ENCODE measurements at places on chromosomes 3 and 15.

GRCh38 chr3:47283193-47283537 lies 421 bp downstream of the KLHL18 start:
- DNase-seq, result peak; percentile 39

DNA sequence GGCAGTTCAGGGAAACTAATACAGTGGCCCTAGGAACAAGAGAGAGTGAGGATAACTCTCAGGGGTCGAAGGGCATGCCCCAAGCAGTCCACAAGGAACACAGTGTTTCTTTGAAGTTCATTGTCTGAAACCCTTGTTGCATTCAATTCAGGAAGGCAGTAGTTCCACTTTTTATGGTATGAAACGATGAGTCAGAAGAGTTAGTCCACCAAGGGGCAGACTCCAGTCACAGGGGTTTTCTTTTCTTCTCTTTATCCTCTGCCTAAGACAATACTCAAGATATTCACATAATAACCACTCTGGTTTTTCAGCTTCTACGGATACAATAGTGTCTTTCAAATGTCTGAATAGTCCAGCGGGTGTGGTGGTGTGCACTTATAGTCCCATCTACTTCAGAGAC lies 23.7 kb upstream of the TICRR start:
- no peak for DNase-seq

DNA sequence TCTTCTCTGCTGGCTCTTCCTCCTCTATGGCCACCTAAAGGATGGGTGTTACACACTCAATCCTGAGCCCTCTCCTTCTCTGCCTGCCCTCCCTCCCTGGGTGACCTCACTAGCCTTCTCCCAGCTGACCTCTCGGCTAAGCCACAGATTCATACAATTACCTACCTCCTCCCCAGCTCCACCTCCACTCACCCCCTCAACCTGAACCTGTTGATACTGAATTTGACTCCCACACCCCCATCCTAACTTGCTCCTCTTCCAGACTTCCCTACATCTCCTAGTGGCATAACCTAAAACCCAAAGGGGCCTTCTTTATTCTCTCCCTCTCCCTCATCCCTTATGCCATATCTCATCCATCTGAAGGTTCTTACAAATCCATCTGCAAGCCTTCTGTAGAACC lies 17.1 kb downstream of the HOMER2 start:
- no peak for DNase-seq

DNA sequence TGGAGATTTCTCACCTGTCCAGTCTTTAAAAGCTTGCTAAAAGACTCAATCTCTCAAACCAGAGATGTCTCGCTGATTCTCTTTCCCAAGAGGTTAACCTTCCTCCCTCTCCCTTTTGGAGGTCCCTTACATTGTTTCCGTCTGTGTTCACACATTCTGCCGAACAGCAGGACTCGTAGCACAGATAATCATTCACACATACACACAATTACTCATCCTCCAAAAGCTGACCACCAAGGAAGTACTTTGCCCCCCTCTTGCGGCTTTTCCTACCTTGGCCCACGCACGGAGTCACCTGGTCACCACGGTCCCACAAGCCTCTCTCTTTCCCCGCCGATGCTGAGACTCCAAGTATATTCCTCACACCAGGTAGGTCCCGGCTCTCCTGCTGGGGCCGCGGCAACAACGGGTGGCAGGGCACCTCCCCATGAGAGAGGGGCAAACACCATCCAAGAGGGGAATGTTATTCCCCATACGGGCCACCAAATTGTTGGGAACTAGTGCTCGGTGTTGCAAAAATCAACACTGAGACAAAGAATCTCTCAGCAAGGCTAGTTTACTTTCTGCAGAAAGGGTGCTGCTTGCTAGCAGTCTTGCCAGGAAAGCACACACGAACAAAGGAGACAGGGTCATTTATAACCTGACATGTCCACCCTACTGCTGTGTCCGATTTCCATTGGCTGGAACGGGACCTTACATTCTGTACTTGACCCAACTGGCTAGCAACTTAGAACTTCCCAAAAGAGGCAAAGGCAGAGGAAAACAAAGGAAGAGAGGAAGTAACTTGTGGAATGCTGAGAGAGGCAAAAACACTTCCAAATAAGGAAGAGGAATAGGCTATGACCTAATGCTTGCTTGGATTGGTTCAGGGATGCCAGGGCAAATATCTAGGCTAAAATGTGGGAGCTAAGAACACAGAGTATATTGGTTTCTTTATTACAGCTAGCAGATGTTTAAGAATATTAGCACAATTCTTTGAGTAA lies 102.1 kb upstream of the NECTIN3 start:
- DNase-seq, result no peak

DNA sequence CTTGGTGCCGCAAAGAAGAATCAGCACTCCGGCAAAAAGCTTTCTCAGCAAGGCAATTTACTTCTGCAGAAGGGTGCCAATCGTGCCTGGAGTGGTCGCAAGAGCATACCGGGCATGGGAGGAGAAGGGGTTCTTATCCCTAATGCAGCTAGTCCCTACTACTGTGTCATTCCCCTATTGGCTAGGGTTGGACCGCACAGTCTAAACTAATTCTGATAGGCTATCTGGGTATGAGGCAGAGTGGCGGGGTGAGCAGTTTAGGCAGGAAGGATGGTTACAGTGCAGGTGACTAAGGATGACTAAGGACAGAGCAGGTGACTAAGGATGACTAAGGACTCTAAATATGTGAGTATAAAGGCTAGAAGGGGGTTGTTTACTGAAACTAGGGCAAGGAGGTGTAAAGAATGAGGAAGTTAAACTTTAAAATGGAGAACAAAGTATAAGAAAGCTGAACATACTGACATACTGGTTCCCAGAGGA lies 52.9 kb downstream of the PGBD4 start:
- no peak for DNase-seq

DNA sequence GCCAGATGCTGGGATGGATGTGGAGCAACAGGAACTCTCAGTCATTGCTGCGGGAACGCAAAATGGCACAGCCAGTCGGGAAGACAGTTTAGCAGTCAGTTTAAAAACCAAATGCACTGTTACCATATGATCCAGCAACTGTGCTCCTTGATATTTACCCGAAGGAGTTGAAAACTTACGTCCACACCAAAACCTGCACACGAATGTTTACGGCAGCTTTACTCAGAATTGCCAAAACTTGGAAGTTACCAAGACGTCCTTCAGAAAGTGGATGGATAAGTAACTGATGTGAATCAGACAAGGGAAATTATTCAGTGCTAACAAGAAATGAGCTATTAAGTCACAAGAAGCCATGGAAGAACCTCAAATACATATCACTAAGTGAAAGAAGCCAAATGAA lies 36.1 kb upstream of the SLC41A3 start:
- no peak for DNase-seq

DNA sequence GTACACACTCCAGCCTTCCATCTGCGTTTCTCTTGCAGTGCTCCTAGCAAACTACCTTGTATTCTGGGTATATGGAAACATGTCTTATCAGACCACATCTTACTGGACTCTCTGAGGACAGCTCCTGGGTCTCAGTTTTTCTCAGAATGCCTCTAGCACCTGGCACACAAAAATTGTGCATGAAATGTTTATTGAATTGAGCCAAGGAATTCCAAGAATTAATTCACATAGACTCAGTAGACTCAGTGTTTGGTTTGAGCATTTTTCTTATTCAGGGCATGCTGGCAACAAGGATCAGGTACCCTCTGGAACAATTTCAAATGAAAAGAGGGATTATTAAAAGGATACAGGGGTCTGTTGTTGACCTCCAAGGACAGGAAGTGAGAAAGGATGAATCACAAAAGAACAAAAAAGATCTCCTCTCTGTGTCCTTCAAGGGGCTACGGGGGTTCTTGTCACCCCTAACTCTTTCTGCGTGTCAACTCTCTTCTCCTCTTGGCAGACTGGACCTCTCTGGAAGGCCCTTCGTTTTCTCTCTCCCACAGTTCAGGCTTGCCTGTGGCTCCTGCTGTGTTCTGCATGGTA lies 270.0 kb upstream of the HES1 start:
- DNase-seq, result no peak

DNA sequence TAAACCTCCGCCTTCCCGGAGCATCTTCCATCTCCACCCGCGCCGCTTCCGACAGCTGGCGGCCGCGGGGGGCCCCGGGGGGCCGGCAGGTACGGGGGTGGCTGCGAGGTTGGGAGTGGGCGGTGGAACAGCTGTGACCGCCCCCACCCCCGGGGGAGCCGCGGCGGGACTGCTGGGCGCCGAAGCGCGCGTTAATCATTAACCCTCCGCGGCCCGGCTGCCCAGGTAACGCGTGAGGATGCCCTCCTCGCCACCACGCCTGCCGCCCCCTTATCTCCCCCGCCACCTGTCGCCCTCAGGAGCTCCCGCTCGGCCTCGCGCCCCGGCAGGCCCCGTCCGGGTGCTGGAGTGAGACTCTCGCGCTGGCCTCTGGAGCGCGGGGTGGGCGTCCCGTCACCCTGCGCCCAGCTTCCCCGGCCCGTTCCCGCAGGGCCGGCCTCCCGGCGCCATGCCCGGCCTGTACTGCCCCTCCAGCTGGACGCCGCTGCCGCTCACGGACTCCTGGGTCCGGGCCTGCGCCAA lies 757 bp downstream of the VWA5B2 start:
- DNase-seq, result no peak

GRCh38 chr3:188497021-188497420 lies 343.1 kb downstream of the LPP start:
- no peak for DNase-seq

GRCh38 chr15:23395832-23396231 lies 41.3 kb downstream of the GOLGA8S start:
- DNase-seq, result no peak

- DNase-seq, result no peak
Observed at GRCh38 chr3:3707858-3708768, 91.1 kb upstream of the LRRN1 start.

GRCh38 chr3:72213296-72214065 lies 428.5 kb upstream of the PROK2 start:
- no peak for DNase-seq

DNA sequence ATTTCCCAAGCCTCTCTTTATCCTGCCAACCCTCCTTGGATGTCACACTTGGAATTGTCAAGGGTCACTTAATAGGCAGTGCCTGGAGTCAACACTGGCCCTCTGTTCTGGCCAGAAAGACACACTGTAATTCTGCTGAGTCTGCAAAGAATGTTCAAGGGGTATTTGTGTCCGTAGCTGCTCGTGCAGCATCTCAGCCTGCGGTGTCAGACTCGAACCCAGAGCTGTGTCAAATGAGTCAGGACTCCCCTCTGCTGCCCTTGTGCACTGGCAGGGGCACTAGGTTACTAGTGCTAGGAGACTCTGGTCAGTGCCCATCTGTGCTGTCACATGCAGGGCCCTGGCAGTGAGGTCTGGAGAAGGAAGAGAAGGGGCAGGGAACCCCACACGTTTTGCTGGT lies 795 bp upstream of the AHSG start:
- DNase-seq, result no peak

DNA sequence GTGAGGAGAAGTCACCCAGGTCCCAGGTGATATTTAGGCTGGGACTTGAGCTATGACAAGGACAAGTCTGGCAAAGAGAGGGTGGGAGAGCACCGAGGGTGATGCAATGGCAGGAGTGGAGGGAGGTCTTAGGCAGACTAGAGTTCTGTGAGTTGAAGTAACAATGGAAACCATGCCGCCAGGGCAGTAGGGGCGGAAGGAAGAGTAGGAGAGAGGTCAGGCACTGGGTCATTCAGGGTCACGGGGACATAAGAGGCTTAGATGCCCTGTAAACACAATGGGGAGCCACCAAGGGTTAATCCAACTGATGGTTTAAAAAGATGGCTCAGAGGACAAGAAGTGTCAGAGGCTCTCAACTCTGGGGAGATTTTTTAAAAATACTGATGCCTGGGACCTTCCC lies 199.7 kb upstream of the LRTM1 start:
- DNase-seq, result no peak

- DNase-seq, result no peak
Observed at GRCh38 chr15:73467758-73468157, 24.8 kb downstream of the REC114 start.

DNA sequence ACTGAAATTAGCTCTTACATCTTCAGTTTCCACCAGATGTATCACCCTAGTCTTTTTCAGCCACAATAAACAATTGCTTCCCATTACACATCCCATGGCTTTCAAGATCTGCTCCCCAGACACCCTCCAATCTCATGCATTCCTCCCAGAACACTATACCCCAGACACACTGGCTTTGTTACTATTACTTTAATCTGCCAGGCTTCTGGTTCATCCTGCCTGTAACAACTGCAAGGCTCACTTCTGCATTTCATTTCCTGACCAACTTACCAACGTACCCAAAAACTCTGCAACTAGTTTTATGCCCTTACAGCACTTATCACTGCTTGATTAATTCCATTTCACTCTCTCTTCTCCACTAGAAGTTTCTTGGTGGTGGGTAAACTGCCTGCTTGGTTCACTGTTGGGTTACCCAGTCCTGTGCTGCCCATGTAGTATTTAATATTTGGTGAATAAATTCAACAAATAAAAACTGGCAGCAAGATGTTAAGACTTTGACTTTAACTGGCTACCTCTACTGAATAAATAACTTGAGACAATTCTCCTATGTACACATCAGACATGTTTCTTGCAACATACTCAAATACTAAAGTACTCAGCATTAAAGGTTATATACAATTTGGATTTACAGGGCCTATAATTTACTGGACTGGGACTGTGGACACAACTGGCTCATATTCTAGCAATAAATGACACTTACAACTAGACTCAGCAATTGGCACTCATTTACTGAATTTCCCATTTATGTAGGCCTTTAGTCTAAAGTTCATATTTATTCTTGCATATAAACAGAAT lies 2.7 kb downstream of the RPL22L1 start:
- DNase-seq, result peak; percentile 40

DNA sequence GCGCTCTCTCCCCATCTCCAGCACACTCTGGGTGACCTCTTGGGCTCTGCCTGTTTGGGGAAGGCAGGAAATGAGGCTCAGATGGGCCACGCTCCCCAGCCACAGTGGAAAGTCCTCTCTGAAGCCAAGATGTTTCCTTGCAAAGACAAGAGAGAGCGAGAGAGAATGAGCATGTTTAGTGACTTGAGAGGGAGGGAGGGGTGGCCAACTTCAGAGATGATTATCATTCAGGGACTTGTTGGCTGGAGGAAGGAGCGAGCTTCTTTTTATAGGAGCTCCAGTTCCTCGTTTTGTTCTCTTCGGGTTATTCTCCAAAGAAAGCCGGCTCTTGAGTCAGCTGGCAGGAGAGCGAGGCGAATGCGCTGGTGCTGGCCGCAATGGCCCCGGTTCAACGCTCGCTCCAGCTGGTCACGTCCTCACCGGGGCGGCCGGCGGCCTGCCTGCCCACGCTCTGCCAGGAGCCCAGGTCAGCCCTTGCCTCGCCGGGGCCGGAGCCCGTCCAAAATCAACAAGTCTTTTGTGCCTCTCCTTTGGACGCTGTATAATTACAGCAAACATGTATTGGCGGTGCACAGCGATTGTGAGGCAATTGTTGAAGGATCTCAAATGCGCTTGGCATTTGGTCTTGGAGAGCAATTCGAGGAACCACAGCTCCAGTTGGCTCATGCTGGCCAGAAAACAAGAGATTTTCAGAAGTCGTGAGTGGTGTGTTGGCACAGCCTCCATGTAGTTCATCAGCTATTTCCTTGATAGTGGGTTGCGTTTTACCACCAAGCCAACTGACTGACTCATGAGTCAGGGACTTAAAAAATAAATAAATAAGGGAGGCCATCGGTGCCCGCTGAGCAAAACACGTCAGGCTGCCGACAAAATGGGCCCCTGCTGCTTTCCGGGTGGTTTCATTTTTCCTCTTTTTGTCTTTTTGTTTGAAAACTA lies 288.6 kb downstream of the UACA start:
- no peak for DNase-seq

Data from germinal center (tissue), 1 donor.